Kidney capillary endothelial cell (primary cell): ENCODE measurements at places on chromosomes 7 and 10.

DNA sequence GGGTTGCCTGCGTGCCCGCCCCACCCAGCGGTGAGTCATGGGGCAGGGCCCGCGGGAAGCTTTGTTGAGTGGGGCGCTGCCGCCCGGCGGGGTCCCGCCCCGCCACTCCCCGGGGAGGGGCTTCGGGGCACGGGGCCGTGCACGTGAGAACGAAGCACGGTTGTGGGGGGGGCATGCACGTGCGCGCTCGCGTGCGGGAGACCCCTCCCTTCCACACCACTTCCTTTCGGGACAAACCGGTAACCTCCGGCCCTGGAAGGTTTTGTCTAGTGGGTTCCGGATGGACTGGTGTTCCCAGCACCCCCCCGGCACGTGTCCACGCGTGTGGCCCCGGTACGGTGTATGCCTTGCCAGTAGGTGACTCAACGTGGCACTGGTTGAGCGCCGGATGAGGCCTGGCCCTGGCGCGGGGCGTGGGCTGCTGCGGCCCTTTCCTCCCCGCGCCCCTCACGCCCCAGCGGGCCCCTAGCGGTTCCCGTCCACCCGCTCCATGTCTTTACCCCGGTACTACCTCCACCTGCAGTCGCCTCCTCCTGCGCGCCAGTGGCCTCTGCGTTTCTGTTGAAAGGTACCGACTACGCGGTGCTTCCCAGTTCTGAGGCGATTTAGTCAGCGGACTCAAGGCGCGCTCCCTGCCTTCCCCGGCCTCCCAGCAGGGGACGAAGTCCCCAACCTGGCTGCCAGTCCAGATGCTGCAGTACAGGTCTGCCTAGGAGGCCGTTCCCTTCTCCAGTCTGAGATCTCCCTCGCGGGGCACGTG lies 3.1 kb downstream of the ADIRF start:
- DNase-seq: peak; percentile 89

- peak; percentile 83 for DNase-seq
Measured at GRCh38 chr7:51162724-51163329, 153.8 kb downstream of the COBL start.

- peak; percentile 87 for DNase-seq
Measured at GRCh38 chr10:82742478-82742877, 867.5 kb downstream of the NRG3 start.

DNA sequence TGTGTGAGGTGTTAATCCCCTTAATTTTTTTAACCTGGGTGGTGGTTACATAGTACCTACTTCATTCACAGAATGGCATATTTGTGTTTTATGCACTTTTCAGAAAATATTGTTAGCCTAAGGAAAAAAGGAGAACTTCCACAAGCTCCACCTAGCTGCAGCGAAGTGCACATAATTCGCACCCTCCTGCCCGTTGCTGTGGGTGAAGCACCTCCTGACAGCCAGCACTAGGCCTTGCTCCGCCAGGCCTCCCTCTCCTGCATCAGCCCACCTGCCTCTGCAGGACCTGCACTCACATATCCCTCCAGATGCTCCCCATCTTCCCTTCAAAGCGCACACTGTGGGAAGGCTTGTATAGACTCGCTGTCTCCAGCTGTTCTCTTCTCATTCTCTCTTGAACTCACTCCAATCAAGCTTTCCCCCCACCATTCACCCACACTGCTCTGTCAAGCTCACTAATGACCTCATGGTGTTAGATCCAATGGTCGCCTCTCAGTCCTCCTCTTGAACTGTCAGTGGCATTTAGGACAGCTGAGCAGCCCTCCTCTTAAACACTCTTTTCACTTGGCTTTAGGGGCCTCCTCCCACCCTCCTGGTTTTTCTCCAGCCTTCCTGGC lies 20.7 kb upstream of the GRID1 start:
- DNase-seq: no peak

DNA sequence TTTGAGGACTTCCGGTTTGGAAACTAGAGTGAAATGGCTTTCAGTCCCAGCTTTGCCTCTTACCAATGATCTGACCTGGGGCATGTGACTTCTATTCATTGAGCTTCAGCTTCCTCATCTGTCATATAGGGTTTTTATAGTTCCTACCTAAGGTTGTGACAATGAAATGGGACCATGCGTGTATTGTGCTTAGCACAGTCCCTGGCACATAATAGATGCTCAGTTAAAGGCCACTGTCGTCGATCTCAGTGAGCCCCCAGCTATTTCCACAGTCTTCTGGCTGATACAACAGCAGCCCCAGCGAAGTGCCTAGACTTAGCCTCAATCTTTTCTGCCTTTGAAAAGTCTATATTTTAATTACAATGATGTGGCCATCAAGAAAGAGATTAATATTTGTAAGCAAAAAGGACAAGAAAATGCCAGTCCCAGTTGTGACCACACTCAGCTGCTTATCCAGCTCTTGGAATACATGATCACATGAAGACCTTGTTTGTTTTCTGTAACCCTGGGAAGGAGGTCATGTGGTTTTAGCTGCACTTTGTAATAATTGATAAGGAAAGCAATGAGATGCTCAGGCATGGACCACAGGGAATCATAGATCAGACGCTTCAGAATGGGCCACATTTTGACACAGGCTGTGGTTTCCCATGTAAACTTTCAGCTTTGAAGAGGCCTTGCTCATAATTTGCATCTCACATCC lies 44.6 kb downstream of the VWA2 start:
- DNase-seq: no peak
